GM12878 (cell line): ENCODE measurements at places on chromosomes 2 and 18. TPM values are rescaled to one million over a fixed set of nuclear protein-coding genes. Genes with fewer than 3 reads are reported as not detected.

Gene LRATD1
- 0.05 TPM in 1 of 2 replicates, not detected in the other for total RNA-seq

Gene RTP5
- not detected in 2 replicates for total RNA-seq

DNA sequence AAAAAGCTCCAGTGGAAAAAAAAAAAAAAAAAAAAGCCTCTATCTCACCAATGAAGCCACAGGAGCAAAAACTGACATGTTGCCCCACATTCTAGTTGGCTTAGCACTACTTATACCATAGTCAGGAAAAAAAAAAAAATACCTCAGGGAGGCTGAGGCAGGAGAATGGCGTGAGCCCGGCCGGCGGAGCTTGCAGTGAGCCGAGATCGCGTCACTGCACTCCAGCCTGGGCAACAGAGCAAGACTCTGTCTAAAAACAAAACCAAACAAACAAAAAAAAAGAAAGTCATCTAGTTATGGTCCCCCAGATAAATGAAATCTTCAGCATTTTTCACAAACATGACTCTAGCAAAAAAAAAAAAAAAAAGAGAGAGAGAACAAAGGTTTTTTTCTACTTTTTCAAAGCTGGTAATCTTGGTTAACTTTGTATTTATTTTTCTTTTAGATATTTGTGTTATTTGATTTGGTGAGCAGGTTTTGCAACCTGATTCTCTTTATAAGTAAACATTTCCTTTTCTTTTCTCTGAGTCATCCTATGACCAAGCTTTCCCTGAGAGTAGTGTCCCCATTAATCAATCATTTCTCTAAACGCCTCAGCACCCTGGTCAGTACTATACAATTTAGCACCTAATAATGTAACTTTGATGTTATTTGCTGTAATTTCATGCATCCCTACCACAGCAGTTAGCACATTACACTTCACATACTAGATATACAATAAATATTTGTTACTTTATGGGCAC lies 273.7 kb upstream of the PIK3C3 start:
- no peaks in the 10 kb centered on the region for H3K27me3 ChIP-seq
- no peaks in the 10 kb centered on the region for H3K36me3 ChIP-seq
- no peaks in the 10 kb centered on the region for H3K4me1 ChIP-seq
- H3K27ac ChIP-seq: no peak overlapping the region

Gene GRHL1
- 0.19 and 0.28 TPM in 2 replicates for total RNA-seq

DNA sequence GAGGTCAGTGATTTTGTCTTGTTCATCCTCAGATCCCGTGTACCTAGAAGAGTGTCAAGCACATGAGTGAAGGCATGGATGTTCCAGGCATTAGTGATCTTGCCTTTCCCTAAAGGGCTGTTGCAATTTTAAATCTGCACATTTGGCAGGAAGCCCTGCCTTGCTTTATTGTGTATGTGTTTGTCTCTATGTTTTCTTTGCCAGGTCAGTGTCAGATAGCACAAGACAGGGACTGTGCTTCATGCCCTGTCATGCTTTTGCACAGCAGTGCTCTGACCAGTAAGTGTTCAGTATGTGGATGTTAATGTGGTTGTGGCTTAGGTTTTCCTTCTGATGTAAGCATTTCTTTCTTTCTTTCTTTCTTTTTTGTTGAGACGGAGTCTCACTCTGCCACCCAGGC lies 131.5 kb downstream of the RGPD3 start:
- no peaks in the 10 kb centered on the region for H3K36me3 ChIP-seq
- H3K4me1 ChIP-seq: no peaks in the 10 kb centered on the region
- DNase-seq: no peak
- H3K27ac ChIP-seq: no peak overlapping the region
- no peak overlapping the region for H3K4me3 ChIP-seq

Gene WNT10A
- 20.6 and 20.7 TPM in 2 replicates for total RNA-seq

GRCh38 chr2:200467806-200468681 lies 41.8 kb downstream of the KCTD18 start:
- no peaks in the 10 kb centered on the region for H3K27me3 ChIP-seq
- no peak overlapping the region for H3K27ac ChIP-seq
- no peak overlapping the region for H3K4me3 ChIP-seq

GRCh38 chr18:49050452-49050851 lies 99.7 kb upstream of the SMAD7 start:
- H3K4me1 ChIP-seq: peaks cover 1% of the 10 kb centered on the region
- no peaks in the 10 kb centered on the region for H3K27me3 ChIP-seq
- no peak overlapping the region for H3K4me3 ChIP-seq
- no peaks in the 10 kb centered on the region for H3K36me3 ChIP-seq

Gene ZSWIM2
- not detected in 2 replicates for total RNA-seq

Gene CYP1B1
- 9.0 and 10.1 TPM in 2 replicates for total RNA-seq

Gene PRSS56
- not detected in 2 replicates for total RNA-seq

GRCh38 chr2:8171608-8172007 lies 510.2 kb upstream of the ID2 start:
- no peak overlapping the region for H3K4me3 ChIP-seq
- H3K4me1 ChIP-seq: no peaks in the 10 kb centered on the region
- DNase-seq: no peak
- H3K27ac ChIP-seq: no peak overlapping the region
- H3K27me3 ChIP-seq: no peaks in the 10 kb centered on the region
- H3K36me3 ChIP-seq: no peaks in the 10 kb centered on the region

Gene FLACC1
- 0.29 and 0.54 TPM in 2 replicates for total RNA-seq

- H3K4me3 ChIP-seq: no peak overlapping the region
- H3K27me3 ChIP-seq: no peaks in the 10 kb centered on the region
- no peaks in the 10 kb centered on the region for H3K36me3 ChIP-seq
- DNase-seq: no peak
Measured at GRCh38 chr2:228446734-228447133, 265.2 kb upstream of the SPHKAP start.

Gene ANTXR1
- 0.26 and 0.32 TPM in 2 replicates for total RNA-seq

- no peaks in the 10 kb centered on the region for H3K27me3 ChIP-seq
- DNase-seq: no peak
- H3K4me1 ChIP-seq: peaks cover 9% of the 10 kb centered on the region
- H3K36me3 ChIP-seq: no peaks in the 10 kb centered on the region
- H3K27ac ChIP-seq: no peak overlapping the region
Measured at GRCh38 chr2:173235947-173236803, 118.5 kb upstream of the CDCA7 start.

Gene ESPNL
- total RNA-seq: 0.32 and 0.41 TPM in 2 replicates

- no peak for DNase-seq
- no peaks in the 10 kb centered on the region for H3K36me3 ChIP-seq
- peaks cover 67% of the 10 kb centered on the region for H3K4me1 ChIP-seq
- peak overlapping the region; percentile 64 for H3K4me3 ChIP-seq
- H3K27me3 ChIP-seq: no peaks in the 10 kb centered on the region
- H3K27ac ChIP-seq: peak overlapping the region; percentile 83
Measured at GRCh38 chr2:9548506-9548905, 7.1 kb downstream of the ADAM17 start.

Gene IL36A
- total RNA-seq: not detected in 2 replicates

DNA sequence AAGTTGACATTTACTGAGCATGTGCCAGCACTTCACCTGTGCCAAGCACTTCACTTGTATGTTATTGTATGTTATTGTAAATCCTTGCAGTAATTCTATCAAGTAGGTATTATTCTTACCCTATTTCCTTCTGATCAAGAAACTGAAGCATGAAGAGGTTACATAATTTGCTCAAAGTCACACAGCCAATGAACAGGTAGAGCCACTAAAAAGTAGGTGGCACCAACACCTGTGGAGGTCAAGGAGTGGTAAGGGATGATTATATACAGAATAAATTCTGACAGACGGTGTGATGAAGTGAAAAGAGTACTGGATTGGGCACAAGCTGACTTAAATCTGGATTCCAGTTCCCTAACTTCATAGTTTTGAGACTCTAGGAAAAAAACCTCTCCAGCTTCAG lies 71.0 kb downstream of the SPIRE1 start:
- H3K27ac ChIP-seq: no peak overlapping the region
- no peaks in the 10 kb centered on the region for H3K4me1 ChIP-seq
- no peaks in the 10 kb centered on the region; the same call in 1 of the 2 replicates for H3K27me3 ChIP-seq
- H3K36me3 ChIP-seq: no peaks in the 10 kb centered on the region
- DNase-seq: no peak
- no peak overlapping the region for H3K4me3 ChIP-seq

GRCh38 chr18:42038936-42039335 lies 83.9 kb downstream of the PIK3C3 start:
- no peaks in the 10 kb centered on the region for H3K36me3 ChIP-seq
- no peaks in the 10 kb centered on the region for H3K27me3 ChIP-seq
- no peak for DNase-seq

Gene SNORC
- 0.64 and 0.72 TPM in 2 replicates for total RNA-seq

Gene CACNB4
- total RNA-seq: 18.2 and 19.4 TPM in 2 replicates

DNA sequence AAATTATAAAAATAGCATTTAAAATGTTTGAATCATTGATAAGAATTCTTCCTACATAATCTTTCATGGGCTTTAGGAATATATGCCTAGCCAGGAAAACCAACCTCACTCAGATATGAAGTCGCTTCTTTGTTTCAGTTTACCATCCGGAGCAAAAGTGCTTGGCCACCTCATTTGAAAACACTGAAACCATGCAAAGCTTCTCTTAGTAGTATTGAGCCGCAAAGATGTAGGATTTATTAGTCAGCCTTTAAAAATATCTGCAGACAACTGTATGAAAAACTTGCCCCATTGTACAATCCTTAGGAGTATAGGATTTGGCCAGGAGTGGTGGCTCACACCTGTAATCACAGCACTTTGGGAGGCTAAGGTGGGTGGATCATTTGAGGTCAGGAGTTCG lies 24.3 kb upstream of the GPD2 start:
- H3K4me1 ChIP-seq: no peaks in the 10 kb centered on the region
- no peak overlapping the region for H3K4me3 ChIP-seq
- no peaks in the 10 kb centered on the region for H3K36me3 ChIP-seq
- no peak overlapping the region for H3K27ac ChIP-seq
- DNase-seq: no peak
- H3K27me3 ChIP-seq: no peaks in the 10 kb centered on the region

Gene ALS2
- 9.3 and 13.0 TPM in 2 replicates for total RNA-seq

GRCh38 chr2:157182834-157183396 lies 74.6 kb upstream of the GALNT5 start:
- no peak overlapping the region for H3K4me3 ChIP-seq
- no peaks in the 10 kb centered on the region for H3K36me3 ChIP-seq
- peaks cover 3% of the 10 kb centered on the region; the same call in 1 of the 2 replicates for H3K27me3 ChIP-seq
- no peaks in the 10 kb centered on the region for H3K4me1 ChIP-seq
- DNase-seq: no peak
- no peak overlapping the region for H3K27ac ChIP-seq

Gene B3GNT7
- 10.1 and 12.6 TPM in 2 replicates for total RNA-seq

Gene TMEFF2
- total RNA-seq: not detected in 2 replicates

DNA sequence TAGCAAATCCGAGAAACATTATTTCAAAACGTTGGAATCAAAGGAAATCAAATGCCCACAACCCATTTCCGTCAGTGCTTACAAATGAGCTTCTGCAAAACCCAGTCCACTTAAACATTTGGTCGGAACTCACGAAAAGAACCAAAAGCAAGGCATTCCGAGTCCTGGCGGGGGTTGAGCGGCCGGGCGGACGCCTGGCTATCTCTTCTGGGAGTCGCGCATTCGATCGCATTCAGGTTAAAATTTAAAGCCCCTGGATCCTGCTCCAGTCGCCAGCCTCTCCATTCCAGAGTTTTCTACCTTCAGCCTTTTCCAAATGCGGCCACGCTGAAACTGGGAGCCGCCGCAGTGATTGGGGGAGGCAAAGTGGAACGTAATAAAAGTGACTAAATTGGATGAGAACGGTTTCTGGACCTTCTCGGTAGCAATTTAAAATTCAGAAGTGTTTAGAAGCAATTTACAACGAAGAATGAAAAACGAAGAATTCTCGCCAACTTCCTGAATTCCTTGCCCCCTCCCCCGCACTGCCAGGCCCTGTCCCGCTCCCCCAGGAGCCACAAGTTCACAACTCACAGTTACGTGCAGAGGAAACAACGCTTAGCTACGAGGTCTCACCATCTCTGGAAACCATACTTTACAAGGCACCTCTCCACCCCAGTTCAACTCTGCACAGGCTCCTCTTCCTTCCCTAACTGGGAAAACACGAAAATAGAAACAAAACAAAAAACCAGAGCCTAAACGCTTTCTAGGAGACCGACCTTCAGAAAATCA lies 1.7 kb upstream of the GATA6 start:
- H3K27me3 ChIP-seq: peaks cover 11% of the 10 kb centered on the region
- H3K36me3 ChIP-seq: no peaks in the 10 kb centered on the region
- H3K27ac ChIP-seq: no peak overlapping the region
- no peak overlapping the region for H3K4me3 ChIP-seq

Gene WDPCP
- 4.6 and 6.6 TPM in 2 replicates for total RNA-seq

Gene PDE1A
- not detected in 2 replicates for total RNA-seq

GRCh38 chr2:230925443-230925878 lies 419 bp upstream of the GPR55 start:
- peak overlapping the region; percentile 78 for H3K4me3 ChIP-seq

GRCh38 chr2:109683452-109683851 lies 69.3 kb downstream of the SOWAHC start:
- H3K4me3 ChIP-seq: no peak overlapping the region
- no peak for DNase-seq
- H3K36me3 ChIP-seq: no peaks in the 10 kb centered on the region
- H3K27ac ChIP-seq: no peak overlapping the region
- H3K27me3 ChIP-seq: no peaks in the 10 kb centered on the region

- DNase-seq: no peak
- H3K4me3 ChIP-seq: no peak overlapping the region
- no peaks in the 10 kb centered on the region for H3K27me3 ChIP-seq
- no peak overlapping the region for H3K27ac ChIP-seq
- no peaks in the 10 kb centered on the region for H3K4me1 ChIP-seq
- H3K36me3 ChIP-seq: no peaks in the 10 kb centered on the region
Measured at GRCh38 chr2:109457794-109458193, 156.0 kb downstream of the SEPTIN10 start.

Gene POTEC
- not detected in 2 replicates for total RNA-seq

Gene DPYSL5
- total RNA-seq: not detected in 2 replicates

- no peaks in the 10 kb centered on the region for H3K4me1 ChIP-seq
- H3K27ac ChIP-seq: no peak overlapping the region
- H3K36me3 ChIP-seq: no peaks in the 10 kb centered on the region
- no peak for DNase-seq
- H3K4me3 ChIP-seq: no peak overlapping the region
- H3K27me3 ChIP-seq: no peaks in the 10 kb centered on the region; the same call in none of the 2 replicates
Measured at GRCh38 chr2:71528131-71528591, 74.8 kb downstream of the DYSF start.

GRCh38 chr2:101253703-101254450 lies 1.2 kb downstream of the CNOT11 start:
- H3K36me3 ChIP-seq: no peaks in the 10 kb centered on the region; the same call in 1 of the 2 replicates
- no peaks in the 10 kb centered on the region for H3K27me3 ChIP-seq
- H3K4me3 ChIP-seq: peak overlapping the region; percentile 81
- DNase-seq: no peak

Gene ATP8B1
- 0.16 and 0.23 TPM in 2 replicates for total RNA-seq
